Activated T-helper 1 cell treated with Interleukin-2 at 50 U/mL for 16 hours (primary cell): ENCODE measurements at places on chromosomes 6 and 20.

- peak; percentile 46 for DNase-seq
Measured at GRCh38 chr6:26240157-26241032, 124.6 kb upstream of the BTN3A2 start.

- DNase-seq: no peak
Measured at GRCh38 chr6:138486249-138487101, 12.8 kb downstream of the NHSL1 start.

GRCh38 chr20:52003415-52003814 lies 188.2 kb downstream of the ZFP64 start:
- no peak for DNase-seq

DNA sequence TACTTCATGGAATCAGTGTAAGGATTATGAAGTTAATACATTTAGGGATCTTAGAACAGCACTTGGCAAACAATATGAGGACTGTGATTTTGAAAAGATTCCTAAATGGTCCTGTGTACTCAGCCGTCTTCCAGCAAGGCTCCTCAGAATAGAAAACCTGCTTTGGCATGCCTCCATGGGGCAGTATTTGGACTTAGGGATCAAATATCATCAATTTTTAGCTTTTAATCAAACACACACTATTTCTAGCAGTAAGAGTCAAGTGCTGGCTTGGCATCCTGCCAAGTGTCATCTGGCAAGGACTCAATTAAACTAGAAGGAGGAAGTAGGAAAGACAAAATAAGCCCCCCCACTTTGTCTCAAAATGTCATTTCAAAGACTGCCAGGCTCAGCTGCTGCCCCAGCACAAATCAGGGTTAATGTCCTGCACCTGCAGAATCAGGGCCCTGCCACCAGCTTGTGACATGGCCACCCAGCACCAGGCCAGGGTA lies 40.8 kb downstream of the IYD start:
- DNase-seq: no peak

DNA sequence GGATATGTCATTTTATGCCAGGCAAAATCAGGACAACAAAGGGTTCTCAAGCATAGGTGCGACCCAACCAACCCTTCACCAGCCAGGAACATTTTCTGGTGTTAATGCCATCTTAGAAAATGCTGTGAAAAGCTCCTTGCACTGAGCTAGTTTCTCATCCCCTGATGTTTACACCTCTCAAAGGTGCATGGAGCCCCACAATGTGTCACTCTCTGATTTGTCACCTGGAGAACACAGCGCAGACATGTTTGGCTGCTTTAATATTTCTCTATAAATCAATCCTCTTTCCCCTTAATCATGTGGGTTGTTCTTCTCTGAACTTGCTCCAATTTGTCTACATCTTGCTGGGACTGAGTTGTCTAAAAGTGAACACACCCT lies 244.3 kb downstream of the TSHZ2 start:
- DNase-seq: no peak

DNA sequence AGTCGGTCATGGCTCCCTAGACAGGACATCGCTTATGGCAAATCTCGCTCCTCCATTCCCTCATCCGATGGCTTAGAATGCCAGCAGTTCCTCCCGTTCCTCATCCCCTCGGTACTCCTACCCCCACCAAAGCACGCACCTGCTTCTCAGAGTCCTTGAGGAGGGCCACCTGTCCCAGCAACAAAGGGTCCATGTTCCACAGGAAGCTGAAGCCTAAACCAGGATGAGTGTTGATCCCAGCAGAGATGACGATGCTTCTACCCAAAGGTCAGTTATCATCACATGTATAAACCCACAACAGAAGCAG lies 111.2 kb downstream of the THBS2 start:
- no peak for DNase-seq

DNA sequence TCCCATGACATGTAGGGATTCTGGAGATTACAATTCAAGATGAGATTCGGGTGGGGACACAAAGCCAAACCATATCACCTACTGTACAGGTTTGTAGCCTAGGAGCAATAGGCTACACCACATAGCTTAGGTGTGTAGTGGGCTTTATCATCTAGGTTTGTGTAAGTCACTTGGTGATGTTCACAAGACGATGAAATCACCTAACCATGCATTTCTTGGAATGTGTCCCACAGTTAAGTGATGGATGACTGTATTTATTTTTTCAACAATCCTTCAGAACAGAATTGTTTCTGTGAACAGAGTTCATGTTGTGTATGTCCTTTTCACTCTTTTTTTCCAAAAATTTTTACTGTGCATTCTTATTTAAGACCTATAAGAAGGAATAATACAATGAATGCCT lies 76.1 kb downstream of the DTD1 start:
- no peak for DNase-seq

DNA sequence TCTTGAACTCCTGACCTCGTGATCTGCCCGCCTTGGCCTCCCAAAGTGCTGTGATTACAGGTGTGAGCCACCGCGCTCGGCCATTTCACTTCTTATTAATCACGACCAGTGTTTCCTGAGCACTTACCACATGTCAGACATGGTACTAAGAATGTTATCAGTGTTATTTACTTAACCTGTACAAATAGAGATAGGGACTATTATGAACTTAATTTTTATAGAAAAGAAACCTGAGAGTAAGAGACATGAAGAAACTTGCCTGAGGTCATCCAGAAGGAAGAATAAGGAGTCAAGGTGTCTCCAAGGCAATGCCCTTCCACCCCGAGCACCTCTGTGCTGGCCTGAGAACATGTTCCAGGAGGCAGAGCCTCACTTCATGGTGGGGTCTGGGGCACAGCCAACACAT lies 29.3 kb upstream of the EZR start:
- DNase-seq: no peak

DNA sequence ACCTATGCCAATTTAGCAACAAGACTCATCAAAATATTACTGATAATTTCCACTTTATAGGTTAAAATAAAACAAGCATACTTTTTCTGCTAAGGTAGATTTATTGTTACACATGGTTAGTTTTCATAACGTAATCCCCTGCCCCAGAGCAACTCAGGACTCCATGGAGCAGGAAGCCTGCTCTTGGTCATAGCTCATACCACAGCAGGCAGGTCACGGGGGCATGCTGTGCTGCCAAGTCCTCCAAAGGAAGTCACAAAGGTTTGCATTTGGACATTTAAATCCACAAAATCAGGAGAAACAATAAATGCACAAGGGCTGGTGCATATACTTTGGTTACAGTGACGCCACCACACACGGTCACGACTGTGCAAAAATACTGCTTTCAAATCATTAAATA lies 12.5 kb downstream of the GZF1 start:
- no peak for DNase-seq

DNA sequence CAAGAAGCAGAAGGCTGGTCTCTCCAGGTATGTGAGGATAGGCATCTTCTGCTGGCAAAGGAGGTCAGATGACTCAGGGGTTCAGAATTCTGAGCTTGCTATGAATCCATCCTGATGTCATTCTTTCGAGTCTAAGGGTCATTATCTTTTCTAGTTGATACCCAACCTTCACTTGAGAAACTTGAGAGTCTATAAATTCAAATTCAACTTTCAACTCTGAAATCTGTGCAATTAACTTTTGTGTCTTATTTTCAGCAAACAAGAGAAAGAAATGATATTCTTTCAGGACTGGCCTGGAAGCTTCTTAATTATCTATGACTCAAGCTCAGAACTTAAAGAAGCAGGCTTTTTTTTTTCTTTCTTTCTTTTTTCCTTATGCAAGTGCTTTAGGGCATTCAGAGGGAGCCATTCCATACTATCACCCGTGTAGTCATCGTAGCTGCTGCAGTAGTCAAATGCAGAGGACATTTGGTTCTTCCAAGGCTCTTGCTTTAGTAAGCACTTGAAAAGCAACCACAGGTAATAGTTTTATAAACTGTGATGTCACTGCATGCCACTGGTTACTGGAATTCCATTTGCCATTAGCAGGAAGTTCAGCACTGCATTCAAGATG lies 93.0 kb downstream of the ADTRP start:
- no peak for DNase-seq

DNA sequence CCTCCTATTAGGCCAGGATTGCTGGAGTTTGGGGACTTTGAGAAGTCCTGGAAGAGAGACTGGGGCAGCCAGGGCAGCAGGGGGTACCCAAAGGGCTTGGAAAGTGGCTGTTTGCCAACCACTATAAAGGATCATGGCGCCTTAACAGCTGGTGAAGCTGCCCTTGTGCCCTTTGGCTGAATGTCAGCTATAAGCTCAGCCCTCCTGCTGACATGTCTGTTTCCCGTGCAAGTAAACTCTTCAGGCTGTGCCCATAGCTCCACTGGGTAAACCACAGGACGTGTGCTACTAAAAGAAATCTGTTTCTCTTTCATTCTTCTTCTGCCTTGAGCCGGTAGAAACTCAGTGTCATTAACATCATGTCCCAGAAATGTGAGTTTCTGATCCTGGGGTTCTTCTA lies 97.3 kb downstream of the CAP2 start:
- DNase-seq: no peak

- DNase-seq: no peak
Measured at GRCh38 chr6:6723921-6724538, 135.5 kb downstream of the LY86 start.

DNA sequence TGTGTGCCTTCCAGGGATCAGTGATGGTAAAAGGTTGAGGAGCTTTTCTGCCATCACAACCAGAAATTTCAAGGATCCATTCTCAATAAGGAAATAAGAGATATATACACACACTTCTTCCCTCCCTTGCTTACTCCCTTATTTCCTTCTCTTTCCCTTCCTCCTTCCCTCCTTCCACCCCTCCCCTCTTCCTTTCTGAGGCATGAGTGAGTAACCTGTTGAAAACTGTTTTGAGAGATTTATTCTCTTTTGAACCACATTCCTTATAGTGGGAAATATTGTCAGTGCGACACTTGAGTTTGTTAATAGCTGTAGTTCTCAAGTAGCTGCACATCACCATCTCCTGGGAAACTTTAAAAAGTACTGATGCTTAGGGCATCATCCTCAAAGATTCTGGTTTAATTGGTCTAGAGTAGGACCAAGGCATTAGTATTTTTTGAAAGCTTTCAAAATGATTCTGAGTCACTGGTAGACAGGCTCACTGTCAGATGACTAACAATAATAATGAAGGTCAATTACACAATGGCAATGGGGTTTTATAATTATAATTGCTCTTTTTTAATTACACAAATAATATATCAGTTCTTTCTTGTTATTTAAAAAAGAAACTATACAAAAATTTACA lies 109.9 kb downstream of the POPDC3 start:
- no peak for DNase-seq

DNA sequence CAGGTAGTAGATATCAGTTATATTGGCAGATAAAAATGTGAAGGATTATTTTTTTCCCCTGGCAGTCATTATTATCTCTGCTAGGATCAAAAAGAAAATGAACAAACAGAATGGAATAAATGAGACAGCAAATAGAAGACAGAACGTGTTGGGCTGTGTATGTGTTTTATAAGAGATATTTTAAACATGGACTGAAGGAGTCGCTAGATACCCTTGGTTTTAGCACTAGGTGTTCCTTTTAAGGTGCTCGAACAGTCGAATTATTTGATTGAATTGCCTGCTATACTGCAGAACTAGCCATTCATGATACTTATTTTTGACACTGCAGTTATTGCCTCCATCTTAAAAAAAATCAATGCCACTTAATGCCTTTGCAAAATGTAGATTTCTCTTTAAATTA lies 3.7 kb downstream of the GRIK2 start:
- DNase-seq: no peak

DNA sequence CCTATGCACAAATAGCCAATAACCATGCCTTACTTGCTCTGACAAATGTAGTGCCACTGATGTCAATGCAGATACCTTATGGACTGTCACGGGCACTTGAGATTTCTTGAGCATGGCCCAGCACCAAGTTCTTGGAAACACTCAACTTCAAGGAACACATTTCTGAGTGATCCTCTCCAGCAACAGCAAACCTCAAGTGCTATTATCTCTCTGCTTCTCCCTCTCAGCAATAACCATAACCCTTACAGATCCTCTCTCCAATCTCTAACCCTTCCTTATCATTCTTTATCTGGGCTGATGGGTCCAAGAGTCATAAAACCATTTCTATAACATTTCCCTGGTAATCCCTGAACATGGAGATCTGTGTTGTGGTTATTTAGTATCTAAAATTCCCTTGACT lies 266.9 kb upstream of the STXBP5 start:
- no peak for DNase-seq

DNA sequence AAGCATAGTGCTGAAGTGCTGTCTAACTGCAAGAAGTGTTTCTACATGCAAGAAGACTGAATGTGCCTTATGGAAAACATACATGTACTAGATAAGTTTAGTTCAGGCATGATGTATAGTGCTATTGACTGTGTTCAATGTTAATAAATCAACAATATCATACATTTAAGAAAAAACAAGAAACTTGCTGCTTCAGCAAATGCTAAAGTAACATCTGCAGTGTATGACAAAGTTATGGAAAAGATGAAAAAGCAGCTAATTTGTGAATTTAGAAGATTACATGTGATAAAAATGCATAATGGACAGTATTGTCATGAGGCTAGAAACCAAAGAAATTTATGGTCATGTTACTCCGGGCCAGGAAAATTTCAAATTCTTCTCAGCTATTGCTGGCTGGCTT lies 174.9 kb upstream of the SPTLC3 start:
- no peak for DNase-seq

GRCh38 chr20:21229163-21229562 lies 74.0 kb upstream of the XRN2 start:
- DNase-seq: no peak

DNA sequence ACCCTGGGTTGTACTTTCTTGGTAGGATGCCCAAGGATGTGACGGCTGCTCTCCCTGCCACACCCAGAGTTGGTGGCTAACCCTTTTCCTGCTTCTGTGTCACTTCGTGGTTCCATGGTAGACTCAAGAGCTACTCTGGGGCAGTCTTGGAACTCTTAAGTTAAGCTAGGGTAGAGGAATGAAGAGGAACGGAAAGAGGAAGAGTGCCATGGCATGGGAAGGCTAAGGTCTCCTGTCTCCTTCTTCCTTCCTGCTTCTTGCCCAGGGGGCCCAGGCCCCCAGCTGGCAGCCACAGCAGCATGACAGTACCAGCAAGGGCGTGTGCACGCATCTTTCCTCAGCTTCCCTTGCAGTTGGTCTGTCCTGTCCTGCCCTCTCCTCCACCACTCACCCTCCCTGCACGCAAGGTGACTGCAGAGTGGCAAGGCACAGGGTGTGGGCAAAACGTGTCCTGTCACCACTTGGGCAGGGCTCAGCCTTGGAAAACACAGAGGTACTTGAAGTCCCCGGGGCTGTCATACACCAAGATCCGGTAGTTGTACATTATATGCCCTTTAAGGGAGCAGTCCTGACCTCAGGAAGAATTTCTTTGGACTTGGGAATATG lies 39.8 kb upstream of the TGM3 start:
- no peak for DNase-seq

- DNase-seq: no peak
Measured at GRCh38 chr6:38612143-38612965, 27.4 kb downstream of the BTBD9 start.

GRCh38 chr6:37308069-37308815 lies 45.5 kb upstream of the RNF8 start:
- DNase-seq: no peak

GRCh38 chr6:90008189-90008907 lies 114.1 kb downstream of the GJA10 start:
- DNase-seq: no peak

- no peak for DNase-seq
Measured at GRCh38 chr6:14912226-14912625, 333.6 kb upstream of the JARID2 start.
